IPS-NIHi11 (cell line): ENCODE measurements at places on chromosomes 11 and 22.

- DNase-seq: no peak
Observed at GRCh38 chr11:43681401-43681942, 934 bp downstream of the HSD17B12 start.

GRCh38 chr11:31214372-31214771 lies 155.2 kb downstream of the DCDC1 start:
- DNase-seq: peak; percentile 28

- DNase-seq: no peak
Observed at GRCh38 chr11:70725278-70725677, 326.9 kb downstream of the CTTN start.

- DNase-seq: no peak
Observed at GRCh38 chr11:115911613-115912346, 407.6 kb upstream of the CADM1 start.

DNA sequence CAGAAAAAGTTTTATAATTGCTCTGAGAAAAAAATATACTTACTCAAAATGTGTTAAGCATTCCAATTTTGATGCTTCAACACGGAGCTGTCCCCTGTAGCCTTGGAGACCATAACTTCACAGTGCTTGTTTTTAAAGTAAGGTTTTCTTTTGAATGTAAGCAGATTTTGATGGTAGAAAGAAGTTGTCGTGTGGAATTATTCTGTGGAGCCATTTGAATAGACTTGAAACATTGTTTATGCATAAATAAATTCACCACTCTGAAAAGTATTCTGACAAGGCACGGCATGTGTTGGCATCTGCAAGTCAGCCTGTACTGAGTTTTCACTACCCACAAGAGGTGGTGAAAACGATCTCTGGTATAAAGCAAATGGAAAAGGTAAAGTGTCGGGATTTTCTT lies 115.5 kb downstream of the UVRAG start:
- no peak for DNase-seq

DNA sequence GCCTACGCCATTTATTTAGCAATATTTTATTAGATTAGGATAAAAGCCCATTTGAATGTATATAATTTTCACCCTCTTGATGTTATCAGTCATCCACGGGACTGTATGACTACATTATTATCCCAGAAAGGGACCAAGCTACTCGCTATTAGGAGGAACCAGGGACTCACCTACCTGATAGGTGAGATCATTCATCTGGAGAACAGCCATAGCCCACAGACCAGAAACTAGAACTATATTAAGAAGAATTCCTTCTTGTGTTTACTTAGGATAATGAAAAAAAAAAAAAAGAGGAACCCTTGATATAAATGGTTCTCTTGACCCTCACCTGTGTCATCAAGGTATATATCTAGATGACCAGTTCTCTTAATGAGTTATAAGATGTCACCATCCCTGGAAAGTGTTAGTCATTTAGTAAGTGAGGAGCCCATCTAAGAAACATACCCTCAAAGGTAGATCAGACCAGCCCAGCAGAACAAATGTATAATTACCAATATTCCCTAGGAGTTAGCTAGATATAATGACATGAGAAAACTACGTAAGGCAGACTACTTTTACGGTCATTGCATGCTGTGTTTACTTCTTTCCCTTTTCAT lies 8.0 kb downstream of the SIK3 start:
- no peak for DNase-seq

DNA sequence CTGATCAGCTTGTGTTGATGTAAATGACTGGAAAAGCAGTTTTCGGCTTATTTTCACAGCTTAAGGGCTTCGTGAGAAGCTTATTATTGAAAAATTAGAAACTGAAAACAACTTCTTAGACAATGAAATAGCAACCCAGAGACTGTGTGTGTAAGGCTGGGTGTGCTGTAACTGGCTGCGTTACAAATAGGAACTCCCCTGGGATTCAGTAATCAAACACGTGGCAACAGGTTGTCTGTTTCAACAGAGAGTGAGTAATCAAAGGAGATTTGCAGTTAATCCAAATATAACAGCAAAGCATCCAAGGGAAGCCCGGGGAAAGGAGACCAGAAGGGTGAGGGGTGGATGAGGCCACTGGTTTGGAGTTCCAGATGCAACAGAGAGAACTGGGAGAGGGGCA lies 19.2 kb downstream of the NTM start:
- no peak for DNase-seq

- DNase-seq: no peak
Observed at GRCh38 chr11:65653229-65654225, 9.2 kb downstream of the RELA start.

DNA sequence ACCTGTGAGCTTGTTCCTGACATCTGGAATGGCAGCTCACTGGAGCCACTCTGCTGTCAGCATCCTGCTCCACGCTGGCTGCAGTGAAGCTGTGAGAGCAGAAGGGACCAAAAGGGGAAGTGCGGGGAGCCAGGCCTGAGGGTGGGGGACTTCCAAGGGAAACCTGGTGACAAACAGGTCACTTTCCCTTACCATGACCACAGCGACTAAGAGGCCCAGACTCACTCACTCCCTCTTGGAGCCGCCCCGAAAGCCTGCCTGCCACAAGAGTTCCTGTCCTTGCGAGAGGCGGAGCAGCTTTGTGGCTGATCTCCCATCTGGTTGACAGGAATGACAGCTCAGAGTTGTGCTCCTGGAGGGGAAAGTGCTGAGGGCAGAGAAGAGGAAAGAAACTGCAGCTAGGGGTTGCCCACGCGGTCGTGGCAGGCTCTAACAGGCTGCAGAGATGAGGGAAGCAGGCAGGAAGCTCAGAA lies 183.8 kb upstream of the NTM start:
- DNase-seq: no peak

- no peak for DNase-seq
Observed at GRCh38 chr11:127195501-127196120, 195.0 kb upstream of the KIRREL3 start.

GRCh38 chr11:134412203-134413042 lies at the start of gene B3GAT1:
B3GAT1 (minus strand) TSS chr11:134412242; CDS start chr11:134387659, 24,583 bp downstream.
- DNase-seq: peak; percentile 85

- no peak for DNase-seq
Observed at GRCh38 chr11:125376117-125376516, 119.9 kb downstream of the FEZ1 start.

GRCh38 chr11:120034881-120035630 lies 102.9 kb downstream of the TRIM29 start:
- DNase-seq: no peak

- DNase-seq: peak; percentile 41
Observed at GRCh38 chr11:119993722-119994121, 144.2 kb downstream of the TRIM29 start.

DNA sequence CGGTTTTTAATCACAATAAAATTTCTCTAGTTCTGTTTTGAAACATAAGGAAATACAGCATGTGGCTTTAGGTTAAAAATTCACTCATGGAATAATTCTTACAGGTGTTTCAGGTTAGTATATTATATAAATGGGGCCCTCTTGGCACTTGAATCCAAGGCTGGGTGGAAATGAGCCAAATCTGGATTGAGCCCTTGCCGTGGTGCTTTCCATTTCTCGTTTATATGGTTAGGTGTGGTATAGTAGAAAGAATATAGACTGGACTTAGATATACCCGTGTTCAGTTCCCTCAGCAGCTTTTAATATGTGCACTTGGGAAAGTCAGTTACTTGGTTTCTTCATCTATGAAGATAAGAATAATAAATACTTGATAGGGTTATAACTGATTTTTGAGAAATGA lies 16.0 kb downstream of the ZFP91 start:
- no peak for DNase-seq

DNA sequence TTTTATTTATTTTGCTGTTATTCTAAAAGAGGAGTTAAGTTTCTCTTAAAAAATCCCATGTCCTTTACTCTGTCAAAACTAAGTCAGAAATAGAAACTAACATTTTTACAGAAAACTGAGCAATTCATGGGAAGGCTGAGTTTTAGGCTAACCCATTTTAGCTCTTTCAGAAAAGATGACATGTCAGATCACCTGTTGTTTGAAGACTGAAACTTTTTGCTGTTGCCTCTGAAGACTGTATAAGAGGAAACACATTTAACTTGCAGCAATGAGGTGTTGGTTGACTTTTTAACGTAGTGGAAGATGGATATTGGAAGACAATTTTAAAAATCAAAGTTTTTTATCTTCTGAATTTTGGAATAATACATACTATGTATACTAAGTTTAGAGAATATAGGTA lies 115.4 kb downstream of the METTL15 start:
- DNase-seq: no peak

GRCh38 chr11:15339302-15339701 lies 224.6 kb downstream of the INSC start:
- DNase-seq: no peak

- peak; percentile 86 for DNase-seq
Observed at GRCh38 chr11:70580036-70580805, 181.9 kb downstream of the CTTN start.

DNA sequence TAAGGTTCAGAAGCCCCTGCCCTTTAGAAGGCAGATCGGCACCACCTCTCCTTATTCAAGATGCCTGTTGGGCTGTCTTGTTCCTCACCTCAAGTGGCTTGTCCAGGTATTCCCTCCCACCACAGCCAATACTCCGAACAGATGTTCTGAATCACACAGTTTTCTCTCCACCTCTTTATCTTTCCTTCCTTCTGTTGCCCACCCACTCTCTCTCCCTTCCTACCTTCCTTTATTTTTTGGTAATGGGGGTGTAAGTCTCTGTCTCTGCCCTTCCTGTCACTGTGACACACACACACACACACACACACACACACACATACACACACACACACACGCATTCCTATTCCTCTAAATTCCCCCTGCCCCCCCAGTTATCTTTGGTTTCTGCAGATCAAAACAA lies 8.4 kb downstream of the BEST1 start:
- no peak for DNase-seq

DNA sequence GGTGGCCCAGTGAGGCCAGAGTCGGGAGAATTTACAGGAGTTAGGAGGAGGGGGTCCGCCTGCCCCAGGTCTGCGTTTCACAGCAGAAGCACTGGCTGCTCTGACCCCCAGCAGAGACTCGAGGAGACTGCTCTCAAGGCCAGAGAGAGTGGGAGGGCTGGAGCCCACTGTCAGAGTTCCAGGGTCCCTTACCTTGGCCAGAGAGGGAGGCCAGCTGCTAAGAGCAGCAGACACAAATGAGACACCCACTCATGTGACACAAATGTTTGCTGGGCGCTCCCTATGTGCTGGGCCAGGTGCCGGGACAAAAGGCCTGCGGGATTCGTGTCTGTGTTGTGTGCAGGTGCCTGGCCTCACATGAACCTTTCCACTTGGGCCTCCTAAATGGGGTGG lies 2.8 kb upstream of the TNFRSF13C start:
- DNase-seq: no peak

GRCh38 chr22:42614312-42615091 lies at the start of gene POLDIP3:
POLDIP3 (minus strand) TSS chr22:42614883; CDS start chr22:42614857, 26 bp downstream.
- peak; percentile 95 for DNase-seq

- DNase-seq: no peak
Observed at GRCh38 chr11:11988099-11988651, 20.3 kb downstream of the DKK3 start.

- peak; percentile 86 for DNase-seq
Observed at GRCh38 chr11:68950270-68950669, 30.5 kb downstream of the MRGPRD start.

DNA sequence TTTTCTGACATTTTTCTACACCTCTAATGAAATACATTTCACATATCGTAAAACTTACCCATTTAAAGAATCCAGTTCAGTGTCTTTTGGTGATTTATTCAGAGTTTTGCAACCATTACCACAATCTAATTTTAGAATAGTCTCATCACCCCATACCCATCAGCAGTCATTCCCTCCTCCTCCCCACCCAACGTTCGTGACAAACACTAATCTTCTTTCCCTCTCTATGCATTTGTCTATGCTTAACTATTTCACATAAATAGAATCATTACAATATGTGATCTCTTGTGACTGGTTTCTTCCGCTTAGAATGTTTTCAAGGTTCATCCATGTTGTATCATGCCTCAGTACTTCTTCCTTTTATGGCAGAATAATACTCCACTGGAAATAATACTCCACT lies 9.5 kb downstream of the TTC28 start:
- DNase-seq: no peak

DNA sequence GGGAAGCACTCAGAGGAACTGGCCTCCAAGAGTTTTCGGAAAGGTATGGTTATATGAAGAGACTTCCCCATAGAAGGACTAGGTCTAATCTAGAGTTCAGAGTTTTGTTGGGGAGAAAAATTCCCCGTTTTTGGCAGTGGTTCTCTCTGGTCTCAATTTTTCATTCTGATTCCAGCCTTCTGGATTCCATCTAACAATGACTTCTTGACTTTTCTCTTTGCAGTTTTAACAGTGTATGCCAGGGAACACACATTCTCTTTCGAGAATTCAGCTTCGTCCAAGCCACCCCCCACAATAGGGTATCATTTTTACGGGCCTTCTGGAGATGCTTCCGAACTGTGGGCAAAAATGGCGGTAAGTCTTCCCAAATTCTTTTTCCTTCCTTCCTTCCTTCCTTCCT lies 115.6 kb downstream of the CSTPP1 start:
- DNase-seq: no peak

GRCh38 chr11:66619080-66619554 lies 2.7 kb downstream of the RBM14 start:
- no peak for DNase-seq

DNA sequence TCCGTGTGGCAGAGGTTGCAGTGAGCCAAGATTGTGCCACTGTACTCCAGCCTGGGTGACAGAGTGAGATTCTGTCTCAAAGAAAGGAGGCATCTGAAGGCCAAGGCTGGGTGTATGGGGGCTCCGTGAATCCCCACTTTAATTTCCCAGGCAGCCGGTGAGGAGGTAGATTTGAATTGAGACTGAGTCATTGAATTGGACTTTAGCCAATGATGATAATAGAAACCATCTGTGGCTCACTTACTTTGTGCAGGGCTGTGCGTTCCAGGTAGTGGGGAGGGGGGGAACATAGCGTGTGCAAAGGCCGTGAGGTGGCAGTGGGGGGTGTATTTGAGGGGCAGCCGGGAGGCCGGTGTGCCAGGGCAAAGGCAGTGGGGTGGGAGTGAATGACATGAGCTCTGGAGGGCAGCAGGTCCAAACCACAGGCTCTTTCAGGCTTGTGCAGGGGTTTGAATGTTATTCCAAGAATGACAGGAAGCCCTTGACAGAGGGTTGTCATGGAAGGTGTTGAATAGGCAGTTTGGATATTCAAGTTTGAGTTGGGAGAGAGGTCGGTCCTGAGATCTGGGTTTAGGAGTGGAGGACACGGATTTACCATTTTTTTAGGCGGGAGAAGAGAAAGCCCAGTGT lies 6.1 kb downstream of the ARHGAP8 start:
- DNase-seq: no peak

DNA sequence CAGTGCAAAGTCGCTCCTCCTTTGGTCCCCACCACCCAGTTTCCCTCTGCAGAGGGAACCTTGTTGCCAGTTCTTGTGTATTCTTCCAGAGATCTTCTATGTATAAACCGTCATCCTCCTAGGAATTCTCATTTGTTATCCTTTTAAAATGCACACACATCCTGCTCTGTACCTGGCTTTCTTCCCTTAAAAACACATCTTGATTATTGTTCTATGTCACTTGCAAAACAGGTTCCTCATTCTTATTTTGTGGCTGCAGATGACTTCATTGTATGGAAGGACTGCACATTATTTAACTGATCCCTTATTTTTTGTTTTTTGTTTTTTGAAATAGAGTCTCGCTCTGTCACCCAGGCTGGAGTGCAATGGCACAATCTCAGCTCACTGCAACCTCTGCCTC lies 26.6 kb upstream of the SYT7 start:
- DNase-seq: no peak
